Activated effector memory CD4-positive, alpha-beta T cell treated with Interleukin-2 at 50 U/mL for 16 hours (primary cell): ENCODE measurements at places on chromosomes 2 and 18.

DNA sequence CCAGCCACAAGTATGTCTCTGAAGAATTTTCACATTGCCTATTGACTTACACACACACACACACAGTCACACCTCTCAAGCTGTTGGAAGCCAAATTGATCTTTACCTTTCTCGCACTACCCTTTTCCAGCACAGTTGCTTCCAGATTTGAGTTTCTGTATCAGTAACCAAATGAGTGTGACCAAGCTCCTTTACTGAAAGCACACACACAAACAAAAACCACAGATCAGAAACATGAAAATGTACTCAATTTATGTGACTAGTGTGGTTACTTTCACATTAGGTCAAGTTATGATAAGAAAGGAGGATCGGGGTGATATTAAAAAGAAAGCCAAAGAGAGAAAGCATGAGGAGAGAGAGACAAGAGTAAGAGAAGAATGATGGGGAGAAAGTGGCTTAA, 993.9 kb upstream of the POU3F3 start:
- no peak for DNase-seq

DNA sequence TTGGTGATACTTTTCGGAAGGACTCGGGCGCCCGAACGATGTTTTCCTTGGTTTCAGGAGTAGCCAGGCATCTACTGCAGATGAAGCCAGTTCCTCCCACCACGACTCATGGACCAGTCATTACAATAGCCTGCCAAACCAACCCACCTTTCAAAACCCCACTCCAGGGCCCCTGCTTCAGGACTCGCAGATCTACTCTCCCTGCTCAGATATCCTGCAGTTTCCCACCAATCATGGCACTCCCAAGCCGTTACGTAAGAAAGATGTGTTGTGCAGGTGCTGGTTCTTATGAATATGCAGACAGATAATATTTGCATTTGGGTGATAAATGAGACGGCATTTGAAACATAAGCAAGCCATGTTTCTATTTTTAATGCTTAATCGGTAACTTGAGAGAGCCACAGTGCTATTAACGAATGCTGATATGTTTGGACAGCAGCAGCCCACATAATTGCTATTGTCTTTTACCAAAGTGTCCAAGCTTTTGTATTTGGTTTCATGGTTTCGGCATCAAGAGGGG, 3.5 kb upstream of the CYS1 start:
- DNase-seq = no peak

DNA sequence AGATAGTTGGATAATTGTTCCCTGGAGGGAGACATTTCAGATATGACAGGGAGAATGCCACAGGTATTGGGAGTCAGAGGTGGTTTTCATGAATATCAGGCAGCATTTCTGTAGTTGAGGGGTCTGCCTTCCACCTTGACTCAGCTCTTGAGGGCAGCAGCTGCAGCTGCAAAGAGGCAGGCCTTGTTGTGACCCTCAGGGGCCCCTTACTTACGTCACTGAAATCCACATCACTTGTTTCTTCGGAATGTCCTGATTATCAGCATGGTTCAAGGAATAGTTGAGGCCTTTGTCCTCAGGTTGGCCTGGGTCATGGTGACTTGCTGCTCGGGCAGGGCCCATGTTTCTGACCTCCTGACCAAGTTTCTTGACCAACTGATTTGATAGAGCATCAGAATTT, 46.9 kb downstream of the TMEM17 start:
- no peak for DNase-seq

DNA sequence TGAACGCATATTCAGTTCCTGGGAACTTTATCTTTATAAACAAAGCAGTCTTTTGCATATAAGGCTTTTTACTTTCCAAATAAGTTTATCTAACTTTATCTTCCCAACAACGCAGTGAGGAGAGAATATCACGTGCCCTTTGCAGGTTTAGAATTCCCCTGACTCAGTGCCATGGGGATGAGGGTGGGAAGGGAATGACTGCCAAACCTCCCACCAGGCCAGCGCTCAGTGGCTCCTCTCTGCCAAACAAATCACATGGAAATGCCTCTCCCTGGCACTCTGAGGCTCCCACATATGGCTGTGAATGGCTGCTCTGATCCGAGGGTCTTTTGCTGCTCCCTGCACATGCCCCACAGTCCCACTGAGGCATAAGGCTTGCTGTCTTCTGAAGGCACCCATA, 158.3 kb downstream of the DNAH6 start:
- DNase-seq = no peak

- no peak for DNase-seq
Measured at GRCh38 chr18:60111525-60111924, 211.7 kb downstream of the PMAIP1 start.

DNA sequence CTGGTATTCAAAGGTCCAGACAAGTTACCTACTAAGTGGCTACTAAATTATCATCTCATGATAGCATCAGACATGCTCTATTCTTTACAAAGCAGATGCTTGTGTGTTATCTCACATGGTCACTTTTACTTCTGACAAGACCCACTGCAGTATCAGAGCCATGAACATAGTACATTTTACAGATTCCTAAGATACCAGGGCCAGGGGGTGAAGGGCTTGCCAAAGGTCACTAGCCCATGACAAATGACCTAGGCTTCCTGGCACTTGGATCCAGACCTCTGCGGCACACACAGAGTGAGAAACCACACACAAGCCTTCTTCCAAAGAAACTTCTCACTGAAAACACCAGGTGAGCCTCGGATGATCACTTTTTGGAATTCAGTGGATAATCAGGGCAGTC, 446.8 kb downstream of the EIPR1 start:
- DNase-seq = no peak

DNA sequence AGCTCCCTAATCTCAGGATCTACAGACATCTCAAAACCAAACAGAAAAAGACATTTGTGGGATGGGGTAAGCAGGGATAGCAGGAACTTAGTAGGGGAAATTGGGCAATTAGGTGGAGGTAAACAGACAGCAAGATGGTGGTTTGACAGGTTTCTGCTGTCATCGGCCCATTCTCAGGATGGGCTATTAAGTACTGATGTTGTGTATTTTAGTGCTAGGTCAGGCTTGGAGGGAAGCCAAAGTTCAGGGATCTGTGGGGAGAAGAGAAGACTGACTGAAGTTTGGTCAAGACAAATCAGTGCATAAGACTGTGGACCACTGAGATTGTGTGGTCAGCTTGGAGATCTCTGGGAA, 96.8 kb upstream of the THUMPD2 start:
- no peak for DNase-seq

DNA sequence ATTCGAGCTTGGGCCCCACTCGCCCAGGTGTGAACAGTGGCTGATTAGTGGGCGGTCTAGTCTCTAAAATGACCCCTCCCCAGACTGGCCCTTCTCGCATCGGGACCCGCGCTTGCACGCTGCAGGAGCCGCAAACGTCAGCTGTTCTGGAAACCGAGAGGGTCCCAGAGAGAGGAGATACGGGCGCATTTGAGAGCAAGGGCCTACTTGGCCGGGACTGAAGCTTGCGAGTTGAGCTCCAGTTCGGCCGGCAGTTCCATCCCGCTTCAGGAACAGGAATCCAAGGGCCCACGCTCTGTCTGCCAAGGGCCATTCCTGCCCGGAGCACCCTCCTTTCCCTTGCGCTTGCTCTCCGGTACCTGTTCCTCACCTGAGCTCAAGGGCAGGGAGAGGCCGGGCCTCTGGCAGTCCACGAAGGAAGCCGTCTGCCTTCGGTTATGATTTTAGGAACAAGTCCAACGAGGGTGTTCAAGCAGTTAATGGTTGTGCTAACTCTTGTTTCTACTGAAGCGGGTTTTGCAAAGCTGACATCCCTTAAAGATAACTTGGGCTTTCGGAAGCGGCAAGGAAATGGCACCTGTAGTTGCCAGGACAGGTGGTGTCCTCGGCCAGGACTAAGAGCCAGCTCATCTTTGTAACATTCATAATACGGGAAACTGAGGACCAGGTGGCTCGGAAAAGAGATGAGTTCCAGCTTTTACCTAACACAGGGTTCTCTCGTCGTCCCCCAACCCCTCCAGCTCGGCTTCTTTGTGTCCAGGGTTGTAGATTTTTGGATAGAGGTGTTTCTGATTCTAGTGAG, 3.9 kb upstream of the DLX1 start:
- DNase-seq = no peak

GRCh38 chr2:172531309-172531708, 24.6 kb upstream of the PDK1 start:
- no peak for DNase-seq

DNA sequence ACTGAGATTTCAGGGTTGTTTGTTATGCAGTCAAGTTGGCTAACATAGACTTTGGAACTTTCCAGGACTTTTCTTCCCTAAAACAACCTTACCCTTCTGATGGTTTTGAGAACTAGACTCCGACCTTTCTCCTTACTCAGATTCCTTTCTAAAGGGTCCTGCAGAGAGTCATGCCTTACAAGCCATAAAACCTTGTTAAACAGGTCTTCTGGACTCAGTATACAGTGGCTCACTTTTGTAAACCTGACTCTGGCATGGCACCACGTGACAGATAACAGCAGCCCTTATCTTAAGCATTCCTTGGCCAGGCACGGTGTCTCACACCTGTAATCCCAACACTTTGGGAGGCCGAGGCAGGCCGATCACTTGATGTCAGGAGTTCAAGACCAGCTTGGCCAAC, 253.2 kb upstream of the RAB6C start:
- no peak for DNase-seq

- DNase-seq = no peak
Measured at GRCh38 chr2:226671141-226671676, 128.4 kb downstream of the IRS1 start.

GRCh38 chr2:2798337-2798736, 467.3 kb upstream of the MYT1L start:
- no peak for DNase-seq

GRCh38 chr2:19336781-19337180, 21.6 kb downstream of the OSR1 start:
- no peak for DNase-seq

- DNase-seq = no peak
Measured at GRCh38 chr2:186486651-186487647, 889 bp downstream of the ZC3H15 start.

DNA sequence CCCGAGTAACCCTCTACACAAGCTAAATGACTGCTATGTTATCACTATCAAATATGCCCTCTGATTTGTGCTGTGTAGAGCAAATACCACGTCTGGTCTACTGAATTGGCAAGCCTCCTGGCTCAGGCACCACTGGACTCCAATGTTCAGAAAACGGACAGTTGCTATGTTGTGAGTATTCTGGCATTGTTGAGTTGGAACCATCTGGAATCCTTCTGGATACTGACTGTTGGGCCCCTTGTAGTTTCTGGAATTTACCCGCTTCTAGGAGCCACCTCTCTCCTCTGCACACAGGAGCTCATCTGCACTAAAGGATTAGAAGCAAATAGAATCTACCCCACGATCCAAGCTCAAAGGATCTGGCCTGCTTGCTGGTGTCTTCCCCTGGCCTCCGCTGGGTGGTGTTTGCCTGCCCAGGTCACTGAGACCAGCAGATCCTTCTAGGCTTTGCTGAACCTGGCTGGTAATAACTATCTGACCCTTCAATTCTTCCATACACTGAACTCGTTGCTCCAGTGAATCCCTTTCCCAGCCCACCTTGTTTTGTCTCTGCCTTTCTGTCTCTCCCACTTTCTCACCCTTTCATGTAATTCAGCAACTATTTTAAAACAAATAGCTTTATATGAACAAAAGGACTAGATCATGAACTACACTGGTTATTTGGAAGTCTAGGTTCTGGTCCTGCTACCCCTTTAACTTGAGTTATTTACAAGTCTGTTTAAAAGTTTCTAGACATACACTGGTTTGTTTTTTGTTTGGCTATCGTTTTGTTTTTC, 2.1 kb upstream of the HAAO start:
- no peak for DNase-seq

DNA sequence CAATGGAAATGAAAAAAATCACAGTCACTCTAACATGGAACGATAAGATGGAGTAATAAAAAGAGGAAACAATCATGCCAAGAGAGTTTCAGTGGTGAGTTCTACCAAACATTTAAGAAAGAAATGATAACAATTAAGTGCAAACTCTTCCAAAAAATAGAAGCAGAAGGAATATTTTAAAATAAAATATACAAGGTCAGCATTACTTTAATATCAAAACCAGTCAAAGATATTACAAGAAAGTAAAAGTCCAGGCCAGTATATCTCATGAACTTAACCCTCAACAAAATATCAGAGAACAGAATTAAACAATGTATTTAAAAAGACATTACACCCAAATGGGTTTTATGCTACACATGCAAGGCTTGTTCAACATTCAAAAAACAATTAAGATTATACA, 829.4 kb downstream of the TRIB2 start:
- DNase-seq = no peak

GRCh38 chr2:197943731-197944130, 139.3 kb downstream of the PLCL1 start:
- DNase-seq = no peak

DNA sequence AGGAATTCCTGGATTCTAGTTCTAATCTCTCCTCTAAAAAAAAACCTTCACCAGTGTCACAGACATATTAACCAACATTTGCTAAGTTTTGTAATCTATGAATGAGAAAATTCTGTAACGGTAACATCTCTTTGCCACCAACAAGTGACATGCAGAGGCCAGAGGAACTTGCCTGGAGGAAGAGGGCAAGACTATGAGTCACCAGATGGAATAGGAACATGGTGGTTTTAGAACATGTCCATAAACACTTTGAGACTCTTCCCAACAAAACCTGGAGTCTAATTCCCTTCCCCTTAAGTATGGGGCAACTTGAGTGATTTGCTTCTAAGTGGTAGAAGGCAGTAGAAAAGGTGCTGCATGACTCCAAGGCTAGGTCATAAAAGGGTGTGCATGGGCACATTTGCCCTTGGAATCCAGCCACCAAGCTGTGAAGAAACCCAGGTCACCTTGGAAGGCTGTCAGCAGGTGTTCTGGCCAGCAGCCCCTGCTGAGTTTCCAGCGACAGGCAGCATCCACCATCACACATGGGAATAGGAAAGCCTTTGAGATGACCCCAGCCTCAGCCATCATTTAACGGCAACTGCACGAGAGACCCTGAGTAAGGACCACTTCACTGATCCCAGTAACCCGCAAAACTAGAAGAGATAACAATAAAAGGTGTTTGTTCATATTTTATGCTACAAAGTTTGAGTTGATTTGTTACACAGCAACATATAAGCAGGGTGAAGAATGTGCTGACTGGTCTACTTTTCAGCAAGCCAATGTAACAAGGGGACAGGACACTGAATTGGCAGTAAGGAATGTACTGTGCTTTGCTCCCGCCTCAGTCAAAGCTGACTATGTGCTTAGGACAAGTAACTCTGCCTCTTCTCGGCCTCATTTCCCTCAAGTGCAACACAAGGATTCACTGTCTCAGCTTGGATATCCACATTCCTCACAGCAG, 90.6 kb downstream of the SKA1 start:
- DNase-seq = no peak

DNA sequence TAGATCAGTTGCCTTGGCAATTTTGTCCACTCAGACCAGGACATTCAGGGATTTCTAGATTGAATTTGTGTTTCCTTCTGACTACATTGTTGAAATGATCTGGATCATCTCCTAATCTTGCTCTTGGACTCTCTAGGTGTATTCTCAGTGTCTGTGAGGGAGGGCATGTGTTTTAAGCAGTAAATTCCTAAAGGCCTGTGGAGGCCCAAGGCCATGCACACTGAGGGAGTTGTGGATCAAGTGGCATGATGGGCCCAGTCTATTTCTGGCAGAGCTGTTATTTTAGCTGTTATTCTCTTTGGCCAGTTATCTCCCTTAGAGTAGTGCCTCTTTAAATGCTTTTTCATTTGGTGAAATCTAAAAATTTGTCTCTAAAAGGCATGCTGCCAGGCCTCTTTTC, 144.9 kb downstream of the RPIA start:
- DNase-seq = no peak
